ENCODE measurements at places on chromosomes 5 and 9.

DNA sequence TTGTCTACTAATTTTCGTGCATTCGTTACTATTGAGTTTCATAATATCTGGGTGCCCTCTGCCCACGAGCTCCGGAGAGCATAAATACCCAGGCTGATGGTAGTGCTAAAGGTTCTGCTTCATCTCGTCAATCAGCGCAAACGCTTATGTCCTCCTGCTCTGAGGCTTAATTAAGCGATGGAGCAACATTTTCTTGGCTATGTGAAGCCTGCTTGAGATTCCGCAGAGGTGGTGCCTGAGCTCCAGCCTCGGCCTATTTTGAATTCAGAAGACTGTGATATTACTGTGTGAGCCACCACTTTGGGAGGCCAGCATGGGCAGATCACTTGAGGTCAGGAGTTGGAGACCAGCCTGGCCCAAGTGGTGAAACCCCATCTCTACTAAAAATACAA, 44.8 kb downstream of the ANXA2R start:
- DNase-seq, result no peak

DNA sequence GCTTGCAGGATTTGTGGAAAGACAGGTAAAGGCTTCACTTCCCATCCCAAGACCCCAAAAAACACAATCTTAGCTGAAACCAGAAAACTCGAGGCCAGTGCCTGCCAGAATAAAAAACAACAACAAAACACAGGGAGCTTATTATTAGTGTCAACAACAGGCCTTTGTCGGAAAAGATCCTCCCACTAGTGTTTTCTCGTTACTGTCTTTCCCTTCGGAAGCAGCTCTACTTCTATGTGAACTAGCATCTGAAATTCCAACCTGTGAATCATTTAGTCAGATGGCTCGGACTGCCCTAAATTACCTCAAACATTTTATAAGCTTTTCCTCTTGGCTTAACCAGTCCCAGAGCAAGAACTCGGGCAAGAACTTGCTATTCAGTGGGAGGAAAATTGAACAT, 122.2 kb upstream of the GNA14 start:
- DNase-seq, result no peak

- peak; percentile 9 for DNase-seq
Measured at GRCh38 chr9:91253488-91253887, 108.2 kb downstream of the AUH start.

DNA sequence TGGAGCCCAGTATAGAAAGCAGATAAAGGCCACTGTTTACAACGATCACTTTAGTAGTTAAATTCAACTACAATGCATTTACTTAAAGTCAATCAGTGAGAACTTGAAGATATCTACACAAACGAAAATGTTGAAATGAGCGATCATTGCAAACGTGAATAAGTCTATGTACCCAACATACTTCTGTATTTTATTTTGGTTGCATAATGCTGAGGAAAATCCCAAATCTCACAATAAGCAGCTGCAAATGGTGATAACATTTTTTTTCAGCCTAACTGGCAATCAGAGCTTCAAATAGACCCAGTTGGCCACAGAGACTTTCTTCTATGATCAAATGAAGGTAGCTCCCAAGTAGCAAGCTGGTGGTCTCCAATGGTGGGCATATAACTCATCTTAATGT, 32.1 kb downstream of the PDGFRB start:
- DNase-seq, result no peak

DNA sequence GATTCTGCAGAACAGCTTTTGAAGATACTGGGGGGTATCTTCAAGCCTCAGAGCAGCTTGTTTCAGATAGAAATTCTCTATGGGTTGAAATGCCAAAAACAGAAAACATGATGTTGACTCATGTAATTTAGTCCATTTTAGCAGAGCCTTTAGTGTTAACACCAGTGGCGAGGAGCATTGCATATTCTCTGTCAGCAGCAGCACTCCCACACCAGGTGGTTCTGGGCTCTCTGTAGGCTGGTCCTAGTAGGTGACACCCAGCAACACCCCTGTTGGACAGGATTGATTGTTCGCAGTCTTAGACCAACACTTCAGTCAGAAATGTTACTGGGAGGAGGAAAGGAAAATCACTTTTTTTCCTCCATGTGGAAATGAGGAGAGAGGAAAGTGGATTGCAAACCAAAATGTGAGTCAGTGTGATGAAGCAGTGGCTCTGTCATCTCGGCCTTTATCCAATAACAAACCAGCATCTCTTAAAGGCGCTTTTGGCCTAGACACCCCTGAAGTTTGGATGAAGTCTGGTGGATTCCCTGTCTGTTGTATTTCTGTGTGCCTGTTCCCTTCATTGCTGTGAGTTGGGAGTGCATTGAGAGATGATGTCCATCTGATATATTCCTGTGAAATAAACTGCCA, 16.8 kb downstream of the SLC46A2 start:
- DNase-seq, result no peak

All from mammary epithelial cell (primary cell).